Breast epithelium (tissue), 4 donors: ENCODE measurements at places on chromosomes 4 and X.
A peak's percentile ranks its signal among the peaks of the same experiment; 100 is the strongest.

- H3K27me3 ChIP-seq: no peaks in the 10 kb centered on the region
- no peak overlapping the region for H3K4me3 ChIP-seq
- H3K36me3 ChIP-seq: no peaks in the 10 kb centered on the region
- peak; percentile 23 for DNase-seq
- H3K4me1 ChIP-seq: no peaks in the 10 kb centered on the region
Observed at GRCh38 chr4:181957088-181957487, 286.1 kb upstream of the TENM3 start.

- no peaks in the 10 kb centered on the region for H3K36me3 ChIP-seq
- no peaks in the 10 kb centered on the region for H3K27me3 ChIP-seq
- no peak overlapping the region for H3K27ac ChIP-seq
- H3K4me3 ChIP-seq: no peak overlapping the region
Observed at GRCh38 chr4:127985989-127986388, 20.8 kb downstream of the ABHD18 start.

DNA sequence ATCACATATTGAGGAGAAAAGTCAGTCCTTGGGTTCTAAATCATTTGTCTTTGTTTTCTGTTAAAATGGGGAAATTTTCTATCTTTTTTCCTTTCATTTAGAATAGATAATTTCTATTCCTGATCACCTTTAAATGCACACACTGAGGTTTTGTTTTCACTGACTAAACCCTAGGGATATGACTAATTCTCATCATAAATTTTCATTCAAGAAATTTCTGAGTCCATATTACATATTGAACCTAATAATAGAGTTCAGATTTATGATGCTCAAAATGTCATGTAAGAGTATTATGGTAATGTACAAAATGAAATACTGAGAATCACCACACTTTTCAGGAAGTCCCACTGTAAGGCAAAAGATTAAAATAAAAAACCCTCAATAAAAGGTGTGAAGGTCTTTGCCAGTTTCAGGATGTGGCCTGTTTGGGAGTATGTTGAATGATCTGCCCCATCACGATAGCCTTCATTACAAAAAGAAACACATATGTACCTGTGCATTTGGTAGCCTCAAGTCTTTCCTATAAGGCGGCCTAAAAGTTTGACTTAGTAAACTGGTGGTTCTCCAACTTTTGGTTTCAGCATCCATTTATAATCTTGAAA is 49.4 kb downstream of the LEF1 start:
- no peaks in the 10 kb centered on the region for H3K36me3 ChIP-seq
- no peak overlapping the region for H3K27ac ChIP-seq
- H3K27me3 ChIP-seq: no peaks in the 10 kb centered on the region
- no peak for DNase-seq
- H3K4me3 ChIP-seq: no peak overlapping the region

DNA sequence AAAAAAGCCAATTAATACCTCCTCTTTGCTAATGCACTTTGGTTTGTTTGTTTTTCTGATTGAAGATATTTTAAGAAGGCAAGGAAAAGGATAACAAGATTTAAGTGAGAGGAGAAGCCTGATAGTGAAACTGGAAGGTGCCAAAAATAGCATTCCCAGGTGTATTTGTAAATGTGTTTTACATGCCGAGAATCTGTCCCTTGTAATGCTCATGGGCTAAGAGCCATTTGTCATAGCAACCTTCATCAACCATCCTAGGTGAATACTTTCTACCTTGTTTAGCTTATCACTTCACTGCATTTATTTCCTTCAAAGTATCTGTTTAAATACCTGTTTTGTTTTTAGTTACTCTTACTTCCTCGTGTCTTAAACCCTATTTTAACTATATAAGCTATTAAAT is 127.8 kb downstream of the KCTD8 start:
- H3K27me3 ChIP-seq: no peaks in the 10 kb centered on the region
- no peak for DNase-seq
- H3K4me1 ChIP-seq: no peaks in the 10 kb centered on the region

GRCh38 chrX:38275615-38276014 is 51.7 kb downstream of the RPGR start:
- no peak for DNase-seq
- no peaks in the 10 kb centered on the region for H3K4me1 ChIP-seq
- peaks cover 4% of the 10 kb centered on the region for H3K27me3 ChIP-seq
- no peaks in the 10 kb centered on the region for H3K36me3 ChIP-seq
- no peak overlapping the region for H3K4me3 ChIP-seq
